ENCODE measurements at places on chromosomes 12 and 14. TPM values are rescaled to one million over a fixed set of nuclear protein-coding genes. Genes with fewer than 3 reads are reported as not detected.

DNA sequence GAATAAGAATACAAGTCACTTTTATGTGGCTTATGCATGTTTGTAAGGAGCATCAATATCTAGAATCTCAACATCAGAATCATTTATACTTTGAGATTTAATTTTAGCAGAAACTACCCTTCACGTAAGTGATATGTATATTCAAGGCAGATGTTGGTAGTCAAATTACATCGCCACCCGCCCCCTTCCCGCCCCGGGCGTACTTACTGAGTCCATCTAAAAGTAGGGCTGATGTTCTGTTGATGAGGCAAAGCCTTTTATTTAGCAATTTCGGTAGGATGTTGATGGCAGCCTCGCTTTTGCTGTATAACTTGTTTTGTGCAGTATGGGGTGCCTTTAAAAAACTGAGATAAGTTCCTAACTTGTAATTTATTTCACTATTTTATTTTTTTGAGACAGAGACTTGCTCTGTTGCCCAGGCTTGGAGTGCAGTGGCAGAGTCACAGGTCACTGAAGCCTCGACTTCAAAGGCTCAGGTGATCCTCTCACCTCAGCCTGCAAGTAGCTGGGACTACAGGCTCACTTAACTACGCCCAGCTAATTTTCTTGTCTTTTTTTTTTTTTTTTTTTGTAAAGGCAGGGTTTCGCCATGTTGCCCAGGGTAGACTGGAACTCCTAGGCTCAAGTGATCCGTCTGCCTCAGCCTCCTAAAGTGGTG lies 30.8 kb downstream of the KTN1 start:
- no peak for DNase-seq

DNA sequence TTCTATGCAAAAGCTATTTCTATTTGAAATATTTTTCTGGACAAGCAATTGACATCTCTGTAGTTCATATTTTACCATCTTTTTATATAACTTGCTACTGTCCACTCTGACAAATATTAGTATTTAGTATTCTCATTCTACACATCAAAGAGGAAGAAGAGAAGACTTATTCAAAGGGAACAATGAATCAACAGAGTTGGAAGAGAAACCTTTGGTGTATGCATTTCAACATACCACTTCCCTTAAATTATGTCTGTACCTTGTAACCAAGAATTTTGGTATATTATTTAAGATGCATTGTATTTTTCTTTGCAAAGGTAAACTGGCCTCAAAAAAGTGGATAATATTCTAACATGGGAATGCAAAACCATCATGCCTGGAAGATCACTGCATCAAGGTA lies 72.1 kb upstream of the DUSP6 start:
- no peak for DNase-seq

The TNFAIP2 gene
- total RNA-seq: 139 TPM

DNA sequence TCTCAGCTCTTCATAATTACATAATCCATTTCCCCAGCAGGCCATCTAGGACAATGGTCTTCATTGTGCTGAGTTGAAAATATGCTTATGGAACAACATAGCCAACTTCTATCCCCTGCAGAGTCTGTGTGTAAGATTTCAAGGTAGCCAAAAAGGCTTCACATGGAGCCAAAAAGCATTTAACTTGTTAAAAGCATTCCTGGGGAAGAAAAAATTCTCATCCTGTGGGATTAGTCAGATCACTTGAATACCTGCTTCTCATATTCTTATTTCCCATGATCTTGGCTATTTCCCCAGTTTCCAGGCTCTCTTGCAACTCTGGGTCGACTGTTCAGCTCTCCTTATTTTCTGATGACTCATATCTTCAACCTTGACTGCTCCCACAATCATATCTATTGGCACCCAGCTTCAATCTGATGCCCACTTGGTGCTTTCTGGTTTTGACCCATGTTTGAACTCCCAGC lies 178.9 kb downstream of the KLHL28 start:
- peak; percentile 95 for DNase-seq

- DNase-seq: no peak
Measured at GRCh38 chr12:113056631-113057488, at the start of gene DTX1. Gene DTX1 (plus strand): TSS chr12:113056730. CDS start chr12:113058193, 1,463 bp downstream.

GRCh38 chr12:68890701-68891113 lies 42.3 kb downstream of the CPM start:
- DNase-seq: peak; percentile 32

GRCh38 chr12:47602325-47602724 lies 103.5 kb downstream of the RPAP3 start:
- DNase-seq: no peak

The FOXN4 gene
- not detected for total RNA-seq

GRCh38 chr12:4975574-4975973 lies 65.9 kb downstream of the KCNA1 start:
- DNase-seq: no peak

GRCh38 chr12:124884587-124885438 lies 21.1 kb upstream of the SCARB1 start:
- no peak for DNase-seq

The ACSS3 gene
- total RNA-seq: 32.9 TPM

DNA sequence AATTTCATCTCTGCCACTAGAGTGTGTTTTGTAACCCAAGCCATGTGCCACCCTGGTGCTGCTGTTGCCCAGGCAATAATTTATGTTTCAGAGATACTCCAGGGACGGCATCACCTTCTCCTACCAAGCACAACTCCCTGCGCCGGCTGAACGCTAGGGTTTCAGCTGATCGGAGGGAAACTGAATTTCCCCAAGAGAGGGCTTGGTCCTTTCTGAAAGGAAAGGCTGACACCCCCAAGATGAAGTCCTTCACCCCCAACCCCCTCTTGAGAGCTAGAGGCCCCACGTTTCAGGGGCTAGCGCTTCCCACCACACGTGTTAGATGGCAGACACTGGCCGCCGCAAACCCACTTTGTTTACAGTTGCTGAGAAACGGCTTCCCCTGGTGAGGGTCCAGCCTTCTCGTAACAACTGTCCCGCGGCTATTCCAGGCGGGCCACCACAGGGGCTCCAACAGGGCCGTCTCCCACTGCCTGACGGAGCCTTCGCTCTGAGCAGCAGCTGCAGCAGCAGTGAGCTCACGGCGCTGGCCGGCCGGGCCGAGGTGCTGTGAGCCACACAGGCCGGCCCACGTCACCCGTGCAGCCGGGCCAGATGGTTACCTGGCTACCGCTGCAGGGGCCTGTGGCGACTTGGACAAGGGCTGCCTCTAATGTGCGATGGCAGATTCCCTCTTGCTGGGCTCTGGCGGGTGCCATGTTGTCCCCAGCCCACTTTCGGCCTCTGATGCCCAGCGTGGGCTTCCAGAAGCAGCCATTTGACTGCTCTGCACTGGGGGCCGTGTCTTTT lies 66.4 kb downstream of the TESC start:
- DNase-seq: peak; percentile 47

- no peak for DNase-seq
Measured at GRCh38 chr12:83505586-83505985, 818.9 kb downstream of the TMTC2 start.

The TAS2R20 gene
- 2.1 TPM for total RNA-seq

DNA sequence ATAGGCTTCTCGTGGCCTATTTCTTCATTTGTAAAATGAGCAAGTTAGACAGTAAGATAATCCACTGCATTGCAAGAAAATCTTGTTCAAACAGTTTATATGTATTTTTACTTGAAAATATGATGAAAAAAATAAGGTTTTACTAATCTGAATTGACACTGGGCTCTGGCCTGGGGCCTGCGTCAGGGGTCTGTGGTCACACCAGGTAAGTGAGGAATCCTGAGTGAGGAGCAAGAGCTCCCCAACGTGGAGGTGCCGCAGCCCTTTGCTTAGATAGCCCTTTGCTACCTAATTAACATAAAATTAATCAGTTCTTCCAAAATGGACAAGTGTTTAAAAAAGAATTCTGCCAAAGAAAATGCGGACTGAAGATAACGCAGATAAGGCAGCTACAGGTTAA lies 39.1 kb upstream of the STAB2 start:
- DNase-seq: no peak

GRCh38 chr14:33945210-33946088 lies 5.4 kb downstream of the EGLN3 start:
- DNase-seq: no peak

- no peak for DNase-seq
Measured at GRCh38 chr12:130677957-130678558, 38.0 kb downstream of the RIMBP2 start.

DNA sequence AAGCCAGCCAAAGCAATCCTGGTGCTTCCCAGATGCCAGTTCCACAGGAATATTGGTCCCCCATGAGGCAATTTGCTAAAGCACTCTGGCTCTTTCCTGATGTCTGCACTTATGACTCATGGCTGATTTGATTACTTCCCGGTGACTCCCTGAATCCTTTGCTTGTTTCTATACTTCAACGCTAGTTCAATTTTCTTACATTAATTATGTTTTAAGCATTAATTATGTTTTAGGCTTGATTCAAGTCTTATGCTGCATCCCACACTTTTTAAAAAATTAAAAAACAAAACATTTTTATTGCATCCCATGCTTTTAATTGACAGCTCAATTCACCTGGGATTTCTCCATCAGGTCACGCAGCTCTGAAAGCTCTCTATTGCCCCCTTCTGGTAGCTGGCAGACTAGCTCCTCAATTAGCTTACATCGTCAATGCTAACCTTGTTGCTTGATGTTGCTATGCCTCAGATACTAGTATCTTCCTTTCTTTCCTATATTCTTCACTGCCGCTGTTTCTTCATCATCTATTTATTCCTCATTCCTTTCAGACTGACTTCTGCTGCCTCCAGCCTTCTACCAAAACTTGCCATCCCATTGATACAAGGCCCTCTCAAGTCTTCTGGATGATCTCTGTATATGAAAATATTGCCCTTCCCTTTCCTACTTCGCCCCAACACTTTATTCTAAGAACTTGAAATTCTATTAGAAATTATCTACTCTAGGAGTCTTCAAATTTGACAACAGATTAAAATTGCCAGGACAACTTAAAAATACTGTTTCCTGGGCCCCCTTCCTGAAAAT lies 32.0 kb downstream of the TSHR start:
- DNase-seq: peak; percentile 73

DNA sequence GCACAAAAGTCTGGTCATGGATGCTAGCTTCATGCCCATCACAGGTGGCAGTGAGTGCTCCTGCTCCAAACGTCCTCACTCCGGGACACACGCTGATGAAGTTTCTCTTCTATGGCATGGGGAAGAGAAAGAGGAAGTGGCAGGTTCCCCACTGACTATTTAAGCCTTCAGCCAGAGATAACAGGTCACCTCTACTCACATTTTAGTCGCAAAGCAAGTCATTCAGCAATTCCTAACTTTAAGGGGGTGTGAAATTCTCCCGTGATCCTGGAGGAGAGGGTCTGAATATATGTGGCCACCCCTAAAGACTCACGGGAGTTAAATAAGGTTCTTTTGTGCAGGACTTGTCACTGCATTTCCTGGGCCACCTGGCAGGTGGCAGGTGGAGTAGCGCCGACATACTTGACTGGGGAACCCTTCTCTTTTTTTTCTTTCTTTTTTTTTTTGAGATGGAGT lies 18.8 kb upstream of the RCOR1 start:
- no peak for DNase-seq

Measured in fibroblast of lung (primary cell).